ENCODE measurements at places on chromosomes 3 and 15. TPM values are rescaled to one million over a fixed set of nuclear protein-coding genes. Genes with fewer than 3 reads are reported as not detected.

DNA sequence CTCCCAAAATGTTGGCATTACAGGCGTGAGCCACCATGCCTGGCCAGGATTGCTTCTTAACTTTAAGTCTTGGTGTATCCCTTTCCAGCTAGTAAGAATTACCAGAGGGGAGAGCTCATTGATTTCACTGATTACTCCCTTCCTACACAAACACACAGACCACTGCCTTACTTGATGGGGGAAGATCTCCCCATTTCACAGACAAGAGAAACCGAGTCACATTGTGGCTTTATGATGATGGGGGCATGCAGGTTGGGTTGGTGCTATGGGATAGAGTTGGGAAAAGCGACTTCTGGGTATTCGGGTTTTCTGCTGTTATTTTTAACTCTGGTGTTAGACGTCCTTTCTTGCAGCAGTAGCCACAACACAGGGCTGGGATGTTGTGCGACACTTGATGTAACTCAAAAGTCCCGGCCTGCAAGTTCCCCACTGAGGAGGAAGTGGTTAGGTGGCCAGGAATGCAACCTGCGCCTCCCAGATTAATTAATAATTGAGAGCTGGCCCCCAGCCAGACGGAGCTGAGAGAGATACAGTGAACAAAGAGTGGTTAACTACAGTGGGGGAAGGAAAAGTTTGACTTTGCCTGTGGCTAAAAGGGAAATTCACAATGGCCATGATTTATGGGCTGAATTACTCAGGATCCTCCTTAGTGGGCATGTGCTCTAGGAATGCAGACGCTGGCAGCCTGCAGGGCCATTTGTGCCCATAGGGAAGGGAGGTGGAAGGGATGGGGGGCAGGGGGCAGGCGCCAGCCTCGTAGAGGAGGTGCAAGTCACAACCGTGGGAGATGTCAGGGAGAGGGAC is 63.6 kb downstream of the SMAD6 start:
- peak; percentile 97 for DNase-seq

DNA sequence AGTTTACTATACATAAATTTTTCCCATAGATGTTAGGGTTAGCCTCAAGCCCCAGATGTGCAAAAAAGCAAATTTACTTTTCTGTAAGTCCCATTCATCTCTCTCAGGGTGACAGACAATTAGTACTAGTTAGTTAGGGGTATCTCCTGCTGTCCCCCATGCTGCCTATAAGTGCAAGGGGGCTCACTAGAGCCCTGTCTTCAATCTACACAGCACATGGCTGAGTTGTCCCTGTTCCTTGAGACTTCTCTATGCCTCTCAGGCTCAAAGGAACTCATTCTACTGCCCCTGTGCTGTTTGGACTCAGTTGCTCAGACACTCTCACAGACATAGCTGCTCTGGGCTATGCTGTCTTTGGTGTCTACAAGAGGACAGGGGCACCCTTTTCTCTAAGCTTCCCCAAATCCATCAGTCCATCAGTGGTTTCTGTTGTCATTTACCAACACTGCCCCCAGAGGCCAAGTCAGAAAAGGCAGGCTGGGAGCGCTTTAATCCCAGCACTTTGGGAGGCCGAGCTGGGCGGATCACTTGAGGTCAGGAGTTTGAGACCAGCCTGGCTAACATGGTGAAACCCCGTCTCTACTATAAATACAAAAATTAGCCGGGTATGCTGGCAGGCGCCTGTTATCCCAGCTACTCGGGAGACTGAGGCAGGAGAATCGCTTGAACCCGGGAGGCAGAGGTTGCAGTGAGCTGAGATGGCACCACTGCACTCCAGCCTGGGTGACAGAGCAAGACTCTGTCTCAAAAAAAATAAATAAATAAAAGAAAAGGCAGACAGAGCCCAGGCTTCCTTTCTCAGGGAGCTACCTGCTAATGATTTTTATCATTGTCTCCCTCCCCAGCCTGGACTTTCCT is 31.4 kb upstream of the PRTG start:
- no peak for DNase-seq

GRCh38 chr3:193959861-193960260 is 176.1 kb upstream of the HES1 start:
- no peak for DNase-seq

GRCh38 chr15:48646331-48646730 is 822 bp upstream of the FBN1 start:
- no peak for DNase-seq

DNA sequence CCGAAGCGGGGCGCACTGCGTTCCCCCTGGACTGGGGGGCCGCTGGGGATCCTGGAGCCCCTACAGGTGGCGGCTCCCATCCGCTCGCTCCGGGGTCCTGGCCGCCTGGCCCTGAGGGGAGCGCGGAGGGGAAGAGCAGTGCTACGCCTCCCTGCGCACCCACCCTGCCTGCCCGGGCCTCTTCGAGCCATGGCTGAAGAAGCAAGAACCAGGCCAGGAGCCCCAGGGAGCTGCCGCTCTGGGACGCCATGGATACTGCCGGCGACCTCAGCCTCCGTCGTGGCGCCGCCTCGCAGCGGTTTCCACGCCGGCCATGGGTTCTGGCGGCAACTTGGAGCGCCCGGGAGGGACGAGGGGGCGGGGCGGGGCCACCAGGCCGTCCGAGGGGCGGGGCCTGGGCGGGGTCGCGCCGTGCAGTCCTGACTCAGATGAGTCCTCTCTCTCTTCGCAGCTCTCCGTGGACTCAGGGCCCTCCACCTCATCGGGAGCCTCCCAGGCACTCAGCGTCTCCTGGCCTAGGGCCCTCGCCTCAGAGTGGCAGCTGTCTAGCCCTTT is 50.9 kb downstream of the MYL3 start:
- DNase-seq = peak; percentile 37

DNA sequence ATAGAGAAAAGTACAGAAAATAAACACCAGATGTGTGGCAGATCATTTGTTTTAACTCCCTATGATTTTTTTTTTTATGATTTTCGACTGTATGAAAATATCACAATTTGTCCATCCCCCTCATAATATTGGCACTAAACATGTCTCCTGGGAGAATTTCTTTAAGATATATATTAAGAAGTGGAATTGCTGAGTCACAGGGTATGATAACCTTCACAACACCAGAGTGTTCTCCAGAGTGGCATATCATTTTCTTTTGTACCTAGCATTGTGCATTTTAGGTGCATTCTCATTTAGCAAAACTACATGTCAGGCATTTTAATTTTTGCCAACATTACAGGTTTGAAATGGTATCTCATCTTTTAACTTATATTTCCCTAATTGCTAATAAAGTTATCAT is 170.9 kb downstream of the FRMD5 start:
- no peak for DNase-seq

DNA sequence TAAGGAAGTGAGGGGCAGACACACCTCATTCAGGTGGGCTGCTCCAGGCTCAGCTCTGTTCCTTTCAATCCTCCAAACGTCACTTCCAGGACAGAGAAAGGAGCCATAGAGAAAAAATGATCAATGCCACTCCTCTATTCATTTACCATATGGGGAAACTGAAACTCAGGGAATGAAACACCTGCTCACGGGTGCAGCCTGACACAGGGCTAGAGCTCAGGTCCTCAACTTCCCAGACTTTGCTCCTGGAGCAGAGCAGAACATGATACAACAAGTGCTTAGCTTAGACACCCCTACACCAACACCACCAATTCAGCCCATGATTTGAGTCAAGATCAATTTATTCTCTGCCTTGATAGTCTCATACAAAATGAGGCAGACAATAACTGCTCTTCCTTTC is 58.5 kb upstream of the LPP start:
- no peak for DNase-seq

Gene CHST13
- 9.7 TPM for polyA plus RNA-seq

Gene KIF15
- polyA plus RNA-seq = 30.6 TPM

Gene SLCO2A1
- 16.9 TPM for polyA plus RNA-seq

Gene CCRL2
- 1.0 TPM for polyA plus RNA-seq

Gene KCTD6
- 37.7 TPM for polyA plus RNA-seq

Gene STAC
- polyA plus RNA-seq = 8.7 TPM

Measured in renal cortex interstitium (tissue), 15 donors.